ENCODE measurements at places on chromosomes 5 and 9. TPM values are rescaled to one million over a fixed set of nuclear protein-coding genes. Genes with fewer than 3 reads are reported as not detected.

GRCh38 chr5:1899201-1899600, 16.5 kb upstream of the IRX4 start:
- no peak for DNase-seq

The PCDHB6 gene
- 1.9 TPM for total RNA-seq

DNA sequence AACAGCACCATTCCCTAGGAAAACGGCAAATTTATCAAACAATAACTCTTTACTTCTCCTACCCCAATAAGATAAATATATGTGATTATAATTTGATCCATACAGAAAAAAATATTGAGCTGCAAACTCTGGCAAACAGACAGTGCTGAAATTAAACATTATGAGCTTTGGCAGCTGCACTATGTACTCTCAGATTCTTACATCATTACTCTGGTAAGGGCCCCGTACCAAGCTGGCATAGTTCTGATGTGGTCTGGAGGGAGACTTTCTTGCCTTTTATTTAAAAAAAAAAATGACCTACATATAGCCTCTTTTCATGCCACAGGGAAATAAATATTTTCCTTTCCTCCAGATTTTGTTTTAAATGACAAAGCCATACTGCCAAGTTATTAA, 95.0 kb downstream of the NR6A1 start:
- DNase-seq: no peak

DNA sequence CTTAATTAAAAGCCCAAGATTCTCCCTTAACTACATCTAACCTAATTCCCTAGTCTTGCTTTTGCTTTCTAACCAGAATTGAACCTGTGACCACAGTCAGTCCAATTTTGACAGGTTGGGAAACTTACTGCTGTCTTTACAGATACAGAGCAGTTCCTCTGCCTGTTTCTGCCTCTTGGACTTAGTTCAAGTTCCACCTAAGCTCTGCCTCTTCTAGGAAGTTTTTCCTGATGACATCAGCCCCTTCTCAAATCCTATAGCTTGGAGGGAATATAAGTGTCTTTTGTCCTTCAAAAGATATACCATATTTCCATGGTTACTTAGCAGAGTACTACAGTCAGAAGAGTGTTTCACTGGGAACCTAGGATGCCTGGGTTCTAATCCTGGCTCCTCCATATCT, 31.7 kb downstream of the BRINP1 start:
- DNase-seq: no peak

DNA sequence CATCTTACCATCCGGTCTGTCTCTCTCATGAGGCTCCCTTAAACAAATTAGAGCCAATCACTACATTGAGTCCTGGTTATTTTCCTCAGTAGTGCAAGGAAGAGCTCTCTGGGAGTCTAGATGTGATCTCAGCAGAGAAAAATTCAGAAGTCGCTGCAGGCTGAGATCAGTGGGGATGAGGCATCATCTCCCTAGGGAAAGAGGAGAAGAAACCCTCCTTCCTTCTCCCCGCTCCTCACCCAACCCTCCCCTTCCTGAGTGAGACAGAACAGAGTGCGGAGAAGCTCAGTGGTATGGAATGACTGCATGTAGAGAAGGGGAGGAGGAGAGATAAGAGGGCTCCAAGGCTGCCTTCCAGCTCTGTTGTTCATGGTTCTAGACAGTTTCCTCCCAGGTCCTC, 80.5 kb downstream of the PAPPA start:
- DNase-seq: no peak

GRCh38 chr9:91177661-91178280, 183.9 kb downstream of the AUH start:
- no peak for DNase-seq

DNA sequence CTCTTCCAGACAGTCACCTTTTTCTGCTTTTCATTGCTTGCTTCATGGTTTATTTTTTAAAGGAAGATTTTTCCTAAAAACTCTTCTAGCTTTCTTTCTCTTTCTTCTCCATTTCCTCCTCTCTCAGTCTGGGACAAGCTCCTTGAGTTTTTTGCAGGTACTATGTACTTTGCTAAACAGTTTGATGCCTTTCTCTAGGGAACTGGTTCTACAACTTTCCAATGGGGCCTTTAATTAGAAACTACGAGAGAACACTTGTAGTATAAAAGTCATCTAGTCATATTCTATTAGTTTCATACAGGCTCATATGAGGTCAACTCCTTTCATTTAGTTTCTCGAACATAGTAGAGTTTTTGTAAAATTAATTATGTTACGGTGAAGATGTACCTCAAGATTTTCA, 189.6 kb downstream of the DOCK8 start:
- DNase-seq: no peak

Measured in Panc1 (cell line).